ENCODE measurements at places on chromosomes 6 and 20.

- H3K27ac ChIP-seq: peak overlapping the region; percentile 50
- peaks cover 24% of the 10 kb centered on the region for H3K4me1 ChIP-seq
- no peak overlapping the region for H3K4me3 ChIP-seq
- peaks cover 58% of the 10 kb centered on the region for H3K36me3 ChIP-seq
- DNase-seq: no peak
- H3K27me3 ChIP-seq: no peaks in the 10 kb centered on the region
Measured at GRCh38 chr6:144730088-144730645, 445.0 kb downstream of the UTRN start.

- H3K27me3 ChIP-seq: no peaks in the 10 kb centered on the region
- H3K4me3 ChIP-seq: no peak overlapping the region
- H3K36me3 ChIP-seq: no peaks in the 10 kb centered on the region
- H3K4me1 ChIP-seq: no peaks in the 10 kb centered on the region
- no peak for DNase-seq
Measured at GRCh38 chr6:5121479-5121878, 36.3 kb downstream of the PPP1R3G start.

DNA sequence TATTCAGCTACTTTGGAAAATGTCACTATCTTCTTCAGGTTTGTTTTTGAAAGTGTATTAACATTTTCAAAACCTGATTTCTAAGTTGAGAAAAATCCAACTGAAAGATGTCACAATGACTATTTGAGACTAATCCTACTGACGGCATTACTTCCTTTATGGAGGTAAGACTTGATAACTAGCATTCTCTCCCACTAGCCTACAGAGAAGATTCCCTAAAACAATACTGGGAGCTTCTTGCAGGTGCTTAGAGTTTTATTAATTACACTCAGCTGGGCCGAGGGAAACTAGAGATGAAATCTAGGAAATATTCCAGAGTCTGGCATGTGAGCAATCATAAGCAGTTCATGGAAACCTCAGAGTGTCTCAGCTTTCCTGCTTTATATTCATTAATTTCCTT lies 114.0 kb downstream of the LCA5 start:
- H3K27ac ChIP-seq: no peak overlapping the region
- no peaks in the 10 kb centered on the region for H3K27me3 ChIP-seq
- no peaks in the 10 kb centered on the region for H3K36me3 ChIP-seq
- no peak for DNase-seq
- H3K4me1 ChIP-seq: no peaks in the 10 kb centered on the region

GRCh38 chr6:106844930-106845329 lies 129.6 kb downstream of the CD24 start:
- DNase-seq: no peak
- peak overlapping the region; percentile 41 for H3K4me3 ChIP-seq
- no peaks in the 10 kb centered on the region for H3K36me3 ChIP-seq

DNA sequence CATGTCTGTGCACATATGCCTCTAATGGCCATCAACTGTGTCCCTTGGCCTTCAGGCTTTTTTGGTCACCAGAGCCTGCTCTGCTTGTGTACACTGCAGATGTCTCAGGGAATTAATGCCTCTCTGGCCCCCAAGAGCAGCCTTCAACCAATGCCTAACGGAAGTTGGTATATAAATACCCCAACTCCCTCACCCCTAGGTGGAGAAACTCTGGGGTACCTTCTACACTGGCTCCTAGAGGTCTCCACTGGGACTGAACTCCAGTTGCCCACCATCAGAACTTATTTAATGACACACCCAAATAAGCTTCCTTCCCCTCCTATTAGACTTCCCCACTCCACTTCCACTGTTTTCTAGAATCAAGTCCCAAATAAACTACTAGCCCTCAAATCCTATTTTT lies 43.1 kb downstream of the PRND start:
- no peaks in the 10 kb centered on the region for H3K27me3 ChIP-seq
- no peaks in the 10 kb centered on the region for H3K36me3 ChIP-seq
- peaks cover 29% of the 10 kb centered on the region for H3K4me1 ChIP-seq
- DNase-seq: no peak
- no peak overlapping the region for H3K27ac ChIP-seq
- H3K4me3 ChIP-seq: no peak overlapping the region

DNA sequence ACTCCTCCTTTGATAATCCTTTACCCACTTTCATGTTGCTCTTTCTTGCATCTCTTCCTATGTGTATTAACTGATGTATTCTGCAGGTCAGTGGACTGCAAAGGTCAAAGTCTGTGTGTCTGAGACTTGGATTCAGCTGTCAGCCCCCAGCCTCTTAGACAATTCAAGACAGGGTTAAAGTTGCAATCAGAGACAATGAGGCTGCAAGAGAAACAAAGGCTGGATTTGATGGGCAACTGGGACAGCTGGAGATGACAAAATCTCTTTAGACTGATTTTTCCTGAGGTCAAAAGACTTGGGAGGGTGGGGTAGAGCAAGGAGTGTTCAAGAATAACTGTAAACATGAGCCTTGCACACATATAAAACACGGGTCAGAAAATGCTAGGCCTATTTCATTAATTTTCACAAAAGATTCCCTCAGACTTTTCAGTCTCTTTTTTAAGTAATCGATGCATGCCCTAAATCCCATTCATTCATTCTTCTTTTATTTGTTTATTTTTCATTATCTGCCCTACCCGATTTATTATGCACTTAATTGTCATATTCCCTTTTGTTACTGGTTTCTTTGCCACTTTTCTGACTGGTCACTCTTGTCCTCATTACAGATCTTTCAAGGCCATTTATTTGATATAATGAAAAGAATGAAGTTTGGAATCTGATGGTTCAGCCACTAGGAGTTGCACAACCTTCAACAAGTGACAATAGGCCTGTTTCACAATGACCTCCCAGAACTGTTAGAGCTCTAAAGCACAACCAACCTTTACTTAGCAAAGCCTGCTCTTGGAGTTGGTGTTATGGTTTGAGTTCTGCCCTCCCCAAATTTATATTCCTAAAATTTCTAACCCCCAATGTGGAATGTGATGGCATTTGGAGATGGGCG lies 33.8 kb upstream of the AKAP12 start:
- no peaks in the 10 kb centered on the region for H3K4me1 ChIP-seq
- H3K36me3 ChIP-seq: no peaks in the 10 kb centered on the region
- H3K27ac ChIP-seq: no peak overlapping the region
